ENCODE measurements at places on chromosomes 1 and 21.

DNA sequence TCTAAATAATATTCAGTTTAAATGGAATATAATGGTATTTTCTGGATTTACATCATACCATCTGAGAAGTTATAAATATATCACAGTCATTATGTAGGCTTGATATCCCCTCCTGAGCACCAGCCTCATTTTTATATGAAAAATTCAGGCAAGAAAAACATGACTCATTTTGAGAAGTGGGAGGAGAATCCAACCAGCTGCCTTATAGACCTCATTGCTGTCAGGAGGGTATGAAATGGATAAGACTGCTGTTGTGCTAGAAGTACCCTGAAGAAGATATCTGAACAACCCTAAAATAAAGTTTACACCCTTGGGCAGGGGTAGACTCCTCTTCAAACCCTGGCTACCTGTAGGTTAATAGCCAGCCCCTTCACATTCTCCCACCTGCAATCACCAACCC is 8.8 kb downstream of the GIPC2 start:
- DNase-seq: no peak

DNA sequence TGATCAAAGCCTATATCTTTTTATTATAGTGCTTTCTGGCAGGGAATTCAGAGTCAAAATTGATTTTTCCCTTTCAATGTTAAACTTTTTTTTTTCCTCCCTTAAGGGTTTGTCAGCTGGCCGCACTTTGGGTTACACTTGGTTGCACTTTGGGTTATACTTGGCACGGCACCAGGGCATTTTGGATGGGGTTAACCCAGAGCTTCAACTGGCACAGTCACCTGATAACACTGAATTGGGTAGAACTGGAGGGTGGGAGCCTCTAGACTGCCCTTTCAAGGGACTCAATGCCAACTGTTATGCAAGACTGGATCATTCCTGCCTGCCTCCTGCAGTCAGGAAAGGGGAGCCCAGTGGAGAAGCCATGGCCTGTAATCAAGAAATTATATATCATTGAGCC is 211.5 kb downstream of the KCNJ6 start:
- no peak for DNase-seq

- DNase-seq: peak; percentile 27
Measured at GRCh38 chr1:203406446-203407045, 55.6 kb upstream of the FMOD start.

DNA sequence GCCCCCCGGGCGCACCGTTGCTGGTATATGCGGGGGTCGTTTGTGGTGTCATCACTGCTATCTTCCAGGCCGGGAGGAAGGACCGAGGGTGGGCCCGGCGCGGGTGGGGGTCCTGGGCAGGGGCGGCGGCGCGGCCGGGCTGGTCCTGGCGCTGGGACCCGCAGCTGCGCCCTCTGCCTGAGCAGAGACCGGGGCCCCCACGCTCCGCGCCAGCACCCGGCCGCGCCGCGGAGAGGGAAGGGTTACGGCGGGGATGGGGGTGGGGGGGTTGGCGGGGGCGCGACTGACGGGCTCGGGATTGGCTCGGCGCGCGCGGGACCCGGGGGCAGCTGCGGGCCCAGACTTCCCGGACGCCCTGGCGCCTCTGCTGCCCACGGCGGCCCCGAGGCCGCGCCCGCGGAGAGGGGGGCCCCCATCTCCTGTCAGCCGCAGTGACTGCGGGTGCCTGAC is 13.8 kb upstream of the SAMD11 start:
- DNase-seq: no peak

GRCh38 chr1:56569661-56570060 is 9.7 kb downstream of the PLPP3 start:
- no peak for DNase-seq

DNA sequence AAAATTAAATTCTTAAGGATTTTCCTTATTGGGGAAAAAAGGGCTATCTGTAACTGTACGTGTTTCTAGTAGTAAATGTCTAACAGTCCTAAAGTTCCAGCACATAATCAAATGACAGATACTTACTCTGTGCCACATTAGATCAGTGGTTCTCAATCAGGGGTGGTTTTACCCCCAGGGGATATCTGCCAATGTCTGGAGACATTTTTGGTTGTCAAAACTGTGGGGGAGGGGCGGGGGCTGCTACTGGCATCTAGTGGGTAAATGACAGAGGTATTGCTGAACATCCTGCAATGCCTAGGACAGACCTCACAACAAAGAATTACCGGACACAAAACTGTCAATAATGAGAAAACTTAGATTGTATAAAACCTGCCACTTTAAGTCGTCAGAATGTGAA is 33.4 kb upstream of the PTPRC start:
- DNase-seq: no peak

GRCh38 chr1:108815566-108815965 is 41.3 kb downstream of the AKNAD1 start:
- DNase-seq: no peak

DNA sequence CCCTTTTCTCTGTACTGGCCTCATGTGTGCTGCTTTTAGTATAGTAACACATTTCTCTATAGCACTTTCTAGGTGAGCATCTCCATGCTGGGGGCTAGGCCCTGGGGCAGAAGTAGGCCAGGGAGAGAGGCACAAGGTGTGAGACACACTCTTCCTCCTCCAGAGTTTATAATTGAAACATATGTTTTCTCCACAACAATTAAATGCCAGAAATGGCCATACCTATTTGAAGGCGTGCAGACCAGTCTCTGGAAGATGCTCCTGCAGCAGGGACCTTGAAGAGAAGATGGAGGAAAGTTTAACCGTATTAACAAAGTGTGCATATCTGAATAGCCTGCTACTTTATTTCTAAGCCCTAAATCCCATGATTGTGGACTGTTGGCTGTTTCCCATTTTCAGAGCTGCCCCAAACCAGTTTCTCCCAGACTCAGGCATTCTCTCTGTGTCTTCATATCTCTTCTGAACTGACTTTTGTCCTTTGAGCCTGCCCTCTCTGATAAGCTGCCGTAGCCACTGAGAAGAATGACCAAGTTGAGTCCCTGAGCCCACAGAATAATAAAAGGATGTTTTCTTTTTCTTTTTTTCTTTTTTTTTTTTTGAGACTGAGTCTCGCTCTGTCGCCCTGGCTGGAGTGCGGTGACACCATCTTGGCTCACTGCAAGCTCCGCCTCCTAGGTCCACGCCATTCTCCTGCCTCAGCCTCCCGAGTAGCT is 81.3 kb downstream of the LRRC8D start:
- no peak for DNase-seq

- no peak for DNase-seq
Measured at GRCh38 chr21:44881198-44881872, 7.8 kb upstream of the PTTG1IP start.

- no peak for DNase-seq
Measured at GRCh38 chr1:25683731-25684130, 67.1 kb downstream of the MAN1C1 start.

GRCh38 chr1:91764471-91765115 is 121.4 kb downstream of the TGFBR3 start:
- no peak for DNase-seq

GRCh38 chr1:194503209-194503608 is 1316.8 kb upstream of the B3GALT2 start:
- DNase-seq: no peak

GRCh38 chr21:46100906-46101305 is 3.0 kb downstream of the COL6A2 start:
- DNase-seq: no peak

DNA sequence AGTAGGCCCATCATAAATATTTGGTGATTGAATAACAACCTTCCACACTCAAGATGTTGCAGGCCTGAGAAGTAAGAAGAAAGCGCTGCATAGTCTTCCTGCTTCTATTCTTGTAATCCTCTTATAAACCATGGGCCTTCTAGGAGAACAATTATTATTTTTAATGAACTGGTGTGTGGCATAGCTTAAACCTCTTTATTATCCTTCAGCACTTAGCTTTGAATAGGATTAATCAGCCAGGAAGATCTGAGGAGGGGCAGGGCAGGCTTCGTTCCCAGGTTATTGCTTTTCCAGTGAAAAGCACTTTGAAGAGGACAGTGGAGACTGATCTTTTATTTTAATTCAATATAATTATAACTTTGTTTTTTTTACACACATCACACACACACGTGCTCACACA is 42.3 kb downstream of the KIF26B start:
- no peak for DNase-seq

- peak; percentile 95 for DNase-seq
Measured at GRCh38 chr1:221394011-221394544, 347.8 kb downstream of the DUSP10 start.

- no peak for DNase-seq
Measured at GRCh38 chr1:214660190-214660589, 57.2 kb downstream of the CENPF start.

DNA sequence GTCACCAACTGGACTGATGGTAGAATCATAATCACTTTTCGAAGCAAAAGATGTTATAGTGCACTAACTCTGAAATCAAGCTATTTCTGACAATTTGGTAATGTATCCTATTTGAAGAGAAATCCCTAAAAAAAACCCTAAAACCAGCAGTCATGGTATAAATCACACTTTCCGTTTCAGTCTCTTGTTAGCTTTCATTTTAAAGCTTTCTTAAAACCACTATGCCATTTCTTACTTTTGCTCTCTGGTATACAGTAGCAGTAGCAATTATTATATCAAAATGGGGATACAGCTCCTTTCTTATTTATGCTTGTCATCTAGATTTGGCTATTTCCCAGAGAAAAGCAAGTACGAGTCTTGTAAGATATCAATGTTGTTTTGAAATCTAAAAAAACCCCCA is 323.3 kb downstream of the KCTD3 start:
- no peak for DNase-seq

DNA sequence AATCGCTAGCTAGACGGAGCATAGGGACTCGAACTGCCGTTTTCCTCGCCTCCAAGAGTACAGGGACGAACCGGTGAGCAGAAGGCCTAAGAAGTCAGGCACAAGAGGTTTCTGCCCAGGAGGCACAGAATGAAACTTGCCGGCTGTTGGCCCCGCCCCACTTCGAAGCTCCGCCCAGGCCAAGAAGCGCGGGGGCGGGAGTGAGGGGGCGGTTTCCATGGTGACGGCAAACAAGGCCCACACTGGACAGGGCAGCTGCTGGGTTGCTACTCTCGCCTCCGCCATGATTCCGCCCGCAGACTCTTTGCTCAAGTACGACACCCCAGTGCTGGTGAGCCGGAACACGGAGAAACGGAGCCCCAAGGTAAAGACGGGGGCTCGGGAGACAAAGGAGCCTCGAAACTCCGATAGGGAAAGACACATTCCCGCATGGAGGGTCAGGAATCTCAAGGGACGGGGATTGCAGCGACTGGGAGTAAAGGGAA is at the start of gene DNALI1:
Gene DNALI1, plus strand, starts transcription at position 229 of the 485 bp plus-strand sequence. Its CDS starts 55 bp downstream, at position 284.
- DNase-seq: peak; percentile 89

GRCh38 chr1:225763716-225764548 is 13.7 kb upstream of the SRP9 start:
- no peak for DNase-seq

DNA sequence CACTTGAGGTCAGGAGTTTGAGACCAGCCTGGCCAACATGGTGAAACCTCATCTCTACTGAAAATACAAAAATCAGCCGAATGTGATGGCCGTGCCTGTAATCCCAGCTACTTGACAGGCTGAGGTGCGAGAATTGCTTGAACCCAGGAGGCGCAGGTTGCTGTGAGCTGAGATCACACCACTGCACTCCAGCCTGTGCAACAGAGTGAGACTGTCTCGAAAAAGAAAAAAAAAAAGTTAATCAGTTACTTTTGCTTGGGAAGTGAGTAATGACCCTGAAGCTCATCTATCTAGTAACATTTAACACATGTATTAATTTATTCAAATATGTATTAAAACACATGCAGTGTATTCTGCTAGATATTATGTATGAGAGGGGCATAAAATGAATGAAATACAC is 49.4 kb downstream of the ZNF326 start:
- DNase-seq: no peak

- DNase-seq: no peak
Measured at GRCh38 chr1:186858923-186859322, 30.2 kb downstream of the PLA2G4A start.

DNA sequence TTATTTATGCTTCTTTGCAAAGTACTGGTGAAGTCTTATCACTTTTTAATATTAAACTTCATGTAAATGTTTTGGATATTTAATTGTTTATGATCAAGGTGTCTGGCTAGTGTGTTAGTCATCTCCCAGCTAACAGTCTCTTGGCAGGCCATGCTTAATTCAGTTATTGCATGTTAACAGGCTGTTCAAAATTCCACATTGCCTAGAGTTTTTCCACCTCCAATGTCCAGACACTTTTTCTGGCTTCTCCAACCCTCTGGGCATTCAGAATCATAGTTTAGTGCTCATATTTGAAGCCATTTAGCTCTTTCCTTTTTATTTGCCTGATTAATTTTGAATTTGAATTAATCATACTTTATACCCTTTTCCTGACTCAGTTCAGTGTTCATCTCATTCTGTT is 69.2 kb downstream of the OLFML2B start:
- no peak for DNase-seq

DNA sequence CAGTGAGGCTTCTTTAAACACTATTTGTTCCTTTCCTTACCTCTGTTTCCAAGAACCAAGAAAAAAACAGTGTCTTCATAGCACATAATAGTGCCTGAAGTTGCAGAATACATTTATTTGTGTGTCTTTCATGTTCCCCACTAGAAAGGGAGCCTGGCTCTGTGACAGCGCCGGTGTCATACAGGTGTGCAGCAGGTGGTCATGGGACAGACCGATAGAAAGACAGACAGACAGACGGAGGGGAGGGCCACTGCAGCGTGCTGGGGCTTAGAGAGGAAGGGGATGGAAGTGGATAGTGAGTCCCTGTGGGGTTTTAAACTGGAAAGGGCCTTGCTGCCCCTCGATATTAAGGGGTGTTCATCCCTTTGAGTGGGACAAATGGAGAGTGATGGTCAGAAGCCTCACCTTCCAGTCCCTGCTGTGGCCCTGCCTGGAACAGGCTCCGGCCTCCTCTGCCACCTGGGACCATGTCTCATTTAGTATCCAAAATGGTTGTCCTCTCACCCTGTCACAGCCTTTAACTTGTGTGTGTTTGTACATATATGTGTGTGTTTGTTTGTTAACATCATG is 152.9 kb downstream of the PGBD5 start:
- no peak for DNase-seq

DNA sequence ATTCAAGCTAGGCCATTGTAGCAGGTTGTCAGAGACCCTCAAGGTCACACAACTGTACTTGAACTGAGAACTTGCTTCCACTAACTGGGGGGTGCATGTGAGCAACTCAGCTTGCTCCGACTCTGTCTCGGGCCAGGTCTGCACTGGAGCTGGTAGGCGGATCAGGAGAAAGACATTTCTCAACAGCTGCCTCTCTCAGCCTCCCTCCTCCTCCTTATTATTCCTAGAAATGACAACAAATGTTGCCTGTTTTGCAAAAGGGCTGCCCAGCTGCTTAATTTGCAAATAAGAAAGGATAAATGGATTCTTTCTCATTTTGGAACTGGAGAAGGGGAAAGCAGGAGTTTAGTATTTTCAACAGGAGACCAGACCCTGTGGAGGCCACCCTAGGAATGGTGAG is 140.5 kb downstream of the RHOU start:
- DNase-seq: no peak

- DNase-seq: no peak
Measured at GRCh38 chr1:113963281-113963906, 15.9 kb upstream of the OLFML3 start.

GRCh38 chr1:168079761-168080160 is 57.0 kb downstream of the GPR161 start:
- no peak for DNase-seq

- no peak for DNase-seq
Measured at GRCh38 chr21:33041981-33042380, 16.2 kb downstream of the OLIG2 start.

GRCh38 chr1:151340870-151341754 is 5.9 kb downstream of the RFX5 start:
- DNase-seq: peak; percentile 85

- DNase-seq: no peak
Measured at GRCh38 chr1:3021801-3022401, 634 bp downstream of the ACTRT2 start.
